ENCODE measurements at places on chromosomes 11 and 22.

DNA sequence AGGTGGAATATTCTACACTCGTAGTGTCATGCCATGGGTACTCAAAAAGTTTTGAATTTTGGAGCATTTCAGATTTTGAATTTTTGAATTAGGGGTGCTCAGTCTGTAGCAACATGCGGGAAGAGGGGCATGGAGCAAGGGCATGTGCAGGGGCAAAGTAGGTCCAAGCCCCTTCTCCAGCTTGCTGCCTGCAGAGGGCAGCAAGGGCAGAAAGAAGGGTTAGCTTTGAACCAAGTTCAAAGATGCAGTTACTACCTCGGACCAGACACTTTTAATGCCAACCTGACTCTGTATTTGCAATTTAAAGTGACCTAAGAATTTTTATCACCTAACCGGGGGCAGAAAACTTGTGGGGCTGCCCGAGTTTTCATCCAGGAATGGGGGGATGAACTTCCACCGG is 68.2 kb downstream of the CD82 start:
- no peak for DNase-seq

DNA sequence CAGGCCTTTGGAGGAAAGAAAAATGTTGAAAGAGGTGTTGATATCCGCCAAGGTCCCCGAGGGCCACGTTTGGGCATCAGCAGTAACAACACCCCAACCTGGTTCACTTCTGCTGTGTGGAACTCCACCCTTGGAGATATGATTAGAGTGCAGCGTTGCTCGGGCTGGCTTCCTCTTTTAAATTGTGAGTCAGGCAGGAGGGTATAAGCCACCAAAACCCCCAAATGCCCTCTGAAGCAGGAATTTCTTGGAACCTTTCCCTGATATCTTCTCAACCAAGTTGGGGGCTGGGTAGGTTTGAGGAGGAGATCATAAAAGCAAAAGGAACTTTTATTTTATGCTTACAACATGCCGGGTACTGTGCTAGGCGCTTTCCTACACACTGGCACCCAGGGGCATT is 6.4 kb upstream of the C11orf96 start:
- no peak for DNase-seq

- DNase-seq = peak; percentile 46
These were observed 3.8 kb downstream of the APOL3 start for GRCh38 chr22:36156515-36157419.

DNA sequence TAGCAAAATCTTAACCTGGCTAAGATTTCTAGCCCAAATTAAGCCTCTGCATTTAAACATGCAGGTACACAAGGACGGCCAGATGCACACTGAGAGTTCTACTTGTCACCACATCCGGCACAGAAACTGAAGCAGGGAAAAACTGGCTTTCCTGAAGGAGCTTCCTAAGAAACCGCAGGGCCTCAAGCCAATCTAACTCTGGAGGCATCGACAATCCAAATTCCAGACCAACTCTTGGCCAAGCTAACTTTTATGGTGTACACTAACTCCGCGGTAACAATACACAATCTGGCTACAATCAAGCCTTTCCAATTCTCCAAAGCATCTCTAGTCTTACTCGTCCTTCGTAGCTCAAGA is 1.2 kb downstream of the MSANTD2 start:
- peak; percentile 25 for DNase-seq

- DNase-seq = no peak
These were observed 18.9 kb upstream of the RFPL3 start for GRCh38 chr22:32338757-32339156.

- no peak for DNase-seq
These were observed 66.6 kb downstream of the ENDOD1 start for GRCh38 chr11:95156133-95156721.

GRCh38 chr11:104782377-104782754 is 115.9 kb downstream of the CASP12 start:
- DNase-seq = no peak

DNA sequence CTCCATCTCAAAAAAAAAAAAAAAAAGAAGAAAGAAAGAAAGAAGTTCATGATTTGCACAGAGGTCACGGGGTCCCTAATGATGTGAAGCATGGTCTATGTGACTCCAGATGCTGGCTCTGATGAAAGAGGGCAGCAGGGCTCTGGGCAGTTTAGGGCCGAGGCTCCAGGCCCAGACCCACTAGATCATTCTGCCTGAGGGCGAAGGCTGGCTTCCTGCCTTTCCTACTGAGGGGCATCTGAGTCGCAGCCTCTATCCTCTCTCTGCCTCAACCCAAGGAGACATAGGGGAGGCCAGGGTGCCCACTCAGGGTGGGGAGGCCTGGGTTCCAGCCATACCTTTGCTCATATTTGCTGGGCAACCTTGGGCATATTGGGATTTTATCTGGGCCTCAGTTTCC is 4.8 kb downstream of the SLC35E4 start:
- DNase-seq = no peak

- DNase-seq = no peak
These were observed 1.7 kb downstream of the SMTN start for GRCh38 chr22:31082606-31083376.

DNA sequence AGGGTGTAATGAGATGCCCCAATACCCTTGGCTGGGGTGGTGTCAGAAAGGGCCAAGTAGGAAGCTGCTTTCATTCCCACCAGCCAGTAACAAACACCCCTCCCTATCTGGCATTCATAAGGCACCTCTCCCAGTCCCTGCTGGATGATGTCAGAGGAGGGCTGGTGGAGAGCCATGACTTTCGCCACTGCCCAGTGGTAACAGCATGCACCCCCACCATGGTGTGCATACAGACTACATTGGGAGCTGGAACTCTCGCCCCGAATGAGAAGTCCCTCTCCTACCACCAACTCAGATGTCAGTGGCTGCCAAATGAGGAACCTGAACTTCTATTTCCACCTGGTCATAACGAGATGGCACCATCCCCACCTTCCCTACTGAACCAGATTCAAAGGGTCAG is 73.3 kb downstream of the SGSM3 start:
- DNase-seq = no peak

DNA sequence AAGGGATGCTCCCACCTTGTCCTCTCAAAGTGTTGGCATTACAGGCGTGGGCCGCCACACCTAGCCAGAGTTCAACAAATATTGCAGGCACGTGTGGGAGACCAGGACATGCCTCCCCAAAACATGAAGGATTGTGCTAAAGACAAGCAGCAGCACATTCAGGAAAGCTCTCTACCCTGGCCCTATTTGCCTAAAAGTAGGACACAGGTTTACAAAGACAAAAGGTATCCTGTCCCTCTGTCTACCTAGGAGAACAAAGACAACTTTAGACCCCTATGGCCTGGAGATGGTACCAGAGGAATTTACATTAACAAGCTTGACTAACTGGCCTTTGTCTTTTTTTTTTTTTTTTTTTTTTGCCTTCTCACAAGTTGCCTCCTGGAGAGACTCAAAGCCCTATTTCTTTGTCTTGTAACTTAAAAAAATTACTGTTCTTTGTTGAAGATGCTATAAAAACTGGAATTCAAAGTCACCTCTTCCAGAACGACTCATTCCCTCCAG is 859 bp upstream of the ACCS start:
- DNase-seq = no peak

DNA sequence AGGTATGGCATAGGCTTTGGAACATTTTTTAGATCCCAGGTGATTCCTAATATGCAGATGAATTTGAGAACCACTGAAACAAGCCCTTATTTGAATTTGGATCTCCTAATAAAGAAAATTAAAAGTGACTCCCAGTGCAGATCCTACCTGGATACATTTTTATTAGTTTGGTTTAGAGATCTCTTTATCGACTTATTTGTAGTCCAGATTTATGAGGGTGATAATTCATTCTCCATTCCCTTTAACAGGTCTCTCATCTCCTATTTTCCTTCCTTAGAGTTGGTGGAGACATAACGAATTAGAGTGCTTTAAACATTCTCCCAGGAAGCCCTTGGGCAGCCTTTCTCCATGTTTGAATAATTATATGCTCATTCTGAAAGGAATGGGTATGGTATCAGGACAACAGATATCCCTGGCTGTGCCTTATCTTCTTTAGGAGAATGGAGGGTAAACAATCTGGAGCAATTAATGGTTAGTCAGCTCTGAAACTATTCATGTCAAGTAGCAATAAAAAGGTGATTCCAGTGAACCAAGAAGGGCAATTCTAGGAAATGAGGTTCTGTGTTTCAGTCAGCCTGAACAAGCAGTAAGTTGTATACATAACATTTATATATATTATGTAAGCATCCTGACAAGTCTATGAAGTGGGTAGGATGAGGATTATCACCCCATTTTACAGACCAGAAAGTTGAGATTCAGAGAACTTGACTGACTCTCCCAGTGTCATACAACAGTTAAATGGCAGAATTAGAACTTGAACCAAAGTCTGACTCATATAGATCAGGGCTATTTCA is 53.9 kb upstream of the RCE1 start:
- no peak for DNase-seq

DNA sequence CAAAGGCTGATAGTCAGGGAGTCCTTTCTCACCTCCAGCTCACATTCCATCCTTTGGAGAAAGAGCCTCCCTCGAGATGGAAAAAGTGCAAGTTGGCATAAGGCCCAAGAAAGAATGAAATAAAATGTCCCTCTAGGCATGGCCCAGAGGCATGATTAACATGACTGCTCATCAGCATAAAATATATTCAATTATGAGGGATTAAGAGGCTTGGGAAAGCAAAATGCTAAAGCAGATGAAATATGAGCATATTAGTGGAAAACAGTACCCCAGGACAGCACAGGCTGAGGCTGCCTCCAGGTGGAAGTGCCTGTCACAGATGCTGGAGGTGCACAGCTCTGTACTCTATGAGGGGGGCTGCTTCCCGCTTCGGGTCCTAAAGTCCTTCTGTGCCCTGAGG is 347.8 kb upstream of the PLET1 start:
- no peak for DNase-seq

DNA sequence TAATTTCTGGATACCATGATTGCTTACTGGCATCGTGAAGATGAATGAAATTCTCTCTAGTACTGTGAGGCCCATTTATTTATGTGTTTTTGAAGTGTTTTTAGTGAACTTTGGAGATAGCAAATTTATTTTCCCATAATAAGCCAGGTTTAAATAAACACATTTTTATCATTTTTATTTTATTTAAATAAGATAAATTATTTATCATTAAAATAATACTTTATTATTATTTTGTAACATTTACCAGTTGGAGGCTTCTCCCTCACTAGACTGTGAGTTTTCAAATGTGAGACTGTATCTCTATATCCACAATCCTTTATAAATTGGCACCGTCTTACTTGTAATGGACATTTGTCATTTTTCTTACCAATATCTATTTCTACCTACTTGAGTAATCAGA is 351.7 kb downstream of the METTL15 start:
- DNase-seq = no peak

GRCh38 chr11:37532271-37532670 is 934.2 kb upstream of the RAG2 start:
- DNase-seq = no peak

GRCh38 chr22:23499845-23500500 is 80.1 kb downstream of the IGLL1 start:
- no peak for DNase-seq

- no peak for DNase-seq
These were observed 3.3 kb upstream of the HTR3A start for GRCh38 chr11:113971506-113972195.

DNA sequence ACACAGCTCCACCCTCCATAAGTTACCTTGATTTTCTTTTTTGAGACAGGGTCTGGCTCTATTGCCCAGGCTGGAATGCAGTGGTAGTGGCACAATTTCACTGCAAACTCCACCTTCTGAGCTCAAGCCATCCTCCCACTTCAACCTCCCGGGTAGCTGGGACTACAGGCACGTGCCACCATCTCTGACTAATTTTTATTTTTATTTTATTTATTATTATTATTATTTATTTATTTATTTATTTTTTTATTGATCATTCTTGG is 9.6 kb downstream of the RPS3 start:
- no peak for DNase-seq

DNA sequence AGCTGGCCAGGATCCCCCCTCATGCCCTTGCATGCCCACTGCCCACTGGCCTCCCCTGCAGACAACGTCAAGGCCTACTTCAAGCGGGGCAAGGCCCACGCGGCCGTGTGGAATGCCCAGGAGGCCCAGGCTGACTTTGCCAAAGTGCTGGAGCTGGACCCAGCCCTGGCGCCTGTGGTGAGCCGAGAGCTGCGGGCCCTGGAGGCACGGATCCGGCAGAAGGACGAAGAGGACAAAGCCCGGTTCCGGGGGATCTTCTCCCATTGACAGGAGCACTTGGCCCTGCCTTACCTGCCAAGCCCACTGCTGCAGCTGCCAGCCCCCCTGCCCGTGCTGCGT is 7.9 kb downstream of the AIP start:
- DNase-seq = no peak

GRCh38 chr11:8201644-8202365 is 33.0 kb upstream of the RIC3 start:
- no peak for DNase-seq

DNA sequence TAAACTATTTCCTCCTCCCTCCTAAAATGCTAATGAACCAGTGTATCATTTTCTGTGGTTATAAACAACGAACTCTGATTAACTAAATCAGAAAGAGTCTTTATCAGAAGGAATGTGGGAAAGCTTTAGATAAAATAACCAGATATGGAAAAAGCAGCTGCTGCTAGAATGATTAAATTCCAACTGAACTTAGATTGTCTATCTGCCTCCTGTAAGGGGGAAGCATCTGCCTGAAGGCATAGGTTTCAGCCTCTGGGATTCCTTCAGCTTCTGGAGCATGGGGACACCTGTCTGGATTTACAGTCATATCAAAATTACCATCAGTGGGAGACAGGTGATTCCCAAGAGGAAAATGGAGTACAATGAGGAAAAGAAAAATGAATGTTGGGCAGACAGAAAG is 1095.5 kb upstream of the CCDC90B start:
- DNase-seq = no peak

- DNase-seq = no peak
These were observed 34.5 kb downstream of the CTSC start for GRCh38 chr11:88303037-88303436.

- DNase-seq = no peak
These were observed 2.9 kb downstream of the SERPIND1 start for GRCh38 chr22:20776624-20777405.

DNA sequence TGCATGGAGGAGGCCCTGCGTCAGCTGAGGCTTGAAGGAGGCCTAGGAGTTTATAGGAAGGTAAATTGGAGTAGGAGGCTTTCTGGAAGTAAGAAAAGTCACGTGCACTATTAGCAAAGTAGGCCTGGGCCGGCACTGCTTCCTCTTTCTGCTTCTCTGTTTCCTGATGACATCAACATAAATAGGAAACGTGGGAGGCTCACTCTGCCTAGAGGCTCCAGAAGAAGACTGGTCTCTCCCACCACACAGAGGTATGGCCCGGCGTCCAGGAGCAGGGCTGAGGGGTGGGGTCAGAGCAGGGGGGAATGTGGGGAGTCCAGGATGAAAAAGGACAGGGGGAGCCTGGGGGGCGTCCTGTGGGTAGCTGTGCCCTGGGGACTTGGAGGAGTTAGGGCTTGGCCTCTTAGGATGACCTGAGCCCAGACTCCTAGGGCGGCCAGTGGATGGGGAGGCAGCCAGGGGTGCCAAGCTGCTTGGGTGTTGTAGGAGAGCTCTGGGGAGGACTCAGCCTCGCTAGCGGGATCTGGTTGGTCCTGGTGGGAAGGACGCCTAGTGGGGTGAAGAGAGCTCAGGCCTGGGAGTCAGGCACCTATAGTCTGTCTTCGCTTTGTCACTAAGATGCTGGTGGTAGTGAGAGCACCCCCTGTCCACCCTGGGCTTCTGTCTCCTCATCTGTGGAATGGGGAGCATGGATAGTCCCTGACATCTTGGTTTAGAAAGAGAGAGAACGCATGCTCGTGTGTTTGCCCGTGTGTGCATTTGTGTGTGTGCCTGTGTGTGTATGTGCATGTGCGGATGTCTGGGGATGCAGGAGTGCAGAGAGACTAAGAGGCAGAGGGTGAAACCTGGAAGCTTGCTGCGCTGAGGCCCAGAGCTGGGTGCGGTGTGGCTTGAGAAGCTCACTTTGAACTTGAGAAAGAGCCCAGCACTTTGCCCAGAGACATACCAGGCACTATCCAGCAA is at the start of gene CSF2RB:
CSF2RB (plus strand) TSS at position 202 of the 963 bp plus-strand sequence. CDS start 8,580 bp downstream, outside the sequence.
- DNase-seq = no peak
